ENCODE measurements at places on chromosomes 6 and 20.

DNA sequence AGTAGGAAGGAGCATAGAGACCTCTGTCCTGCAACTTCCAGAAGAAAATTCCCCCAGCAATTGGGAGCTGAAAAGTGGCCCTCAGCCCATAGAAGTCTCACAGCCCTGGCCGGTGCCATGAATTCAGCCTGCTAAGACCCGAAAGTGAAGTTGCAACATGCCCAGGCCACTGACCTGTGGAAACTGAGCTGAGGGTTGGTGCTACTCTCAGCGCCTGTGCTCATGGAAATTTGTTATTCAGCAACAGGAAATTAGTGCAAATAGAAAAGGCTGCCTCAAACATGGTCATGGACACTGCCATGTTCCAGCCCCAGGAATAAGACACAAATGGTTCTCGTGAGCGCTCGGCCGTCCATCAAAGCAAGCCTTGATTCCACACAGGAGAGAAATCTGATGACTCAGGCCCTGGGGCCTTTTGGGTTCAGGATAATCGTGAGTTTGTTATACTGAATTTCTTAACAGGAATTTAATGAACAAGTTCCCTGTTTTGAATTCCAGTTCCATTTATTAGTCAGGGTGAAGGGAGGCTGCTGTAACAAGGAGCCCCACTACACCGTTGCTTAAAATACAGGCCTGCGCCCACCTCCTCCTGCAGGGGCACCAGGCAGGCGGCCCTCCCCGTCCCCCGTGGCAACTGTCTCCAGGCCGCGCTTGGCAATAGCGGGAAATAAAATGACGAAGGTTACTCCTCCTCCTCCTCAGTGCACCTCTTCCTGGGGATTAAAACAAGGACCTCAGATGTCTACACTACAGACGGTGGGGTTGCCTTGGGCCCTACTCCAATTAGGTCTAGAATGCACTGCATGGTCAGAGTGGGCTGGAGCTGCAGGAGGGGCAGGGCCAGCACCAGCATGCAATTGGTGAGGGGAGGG lies 152.9 kb downstream of the ERMARD start:
- no peak for DNase-seq

DNA sequence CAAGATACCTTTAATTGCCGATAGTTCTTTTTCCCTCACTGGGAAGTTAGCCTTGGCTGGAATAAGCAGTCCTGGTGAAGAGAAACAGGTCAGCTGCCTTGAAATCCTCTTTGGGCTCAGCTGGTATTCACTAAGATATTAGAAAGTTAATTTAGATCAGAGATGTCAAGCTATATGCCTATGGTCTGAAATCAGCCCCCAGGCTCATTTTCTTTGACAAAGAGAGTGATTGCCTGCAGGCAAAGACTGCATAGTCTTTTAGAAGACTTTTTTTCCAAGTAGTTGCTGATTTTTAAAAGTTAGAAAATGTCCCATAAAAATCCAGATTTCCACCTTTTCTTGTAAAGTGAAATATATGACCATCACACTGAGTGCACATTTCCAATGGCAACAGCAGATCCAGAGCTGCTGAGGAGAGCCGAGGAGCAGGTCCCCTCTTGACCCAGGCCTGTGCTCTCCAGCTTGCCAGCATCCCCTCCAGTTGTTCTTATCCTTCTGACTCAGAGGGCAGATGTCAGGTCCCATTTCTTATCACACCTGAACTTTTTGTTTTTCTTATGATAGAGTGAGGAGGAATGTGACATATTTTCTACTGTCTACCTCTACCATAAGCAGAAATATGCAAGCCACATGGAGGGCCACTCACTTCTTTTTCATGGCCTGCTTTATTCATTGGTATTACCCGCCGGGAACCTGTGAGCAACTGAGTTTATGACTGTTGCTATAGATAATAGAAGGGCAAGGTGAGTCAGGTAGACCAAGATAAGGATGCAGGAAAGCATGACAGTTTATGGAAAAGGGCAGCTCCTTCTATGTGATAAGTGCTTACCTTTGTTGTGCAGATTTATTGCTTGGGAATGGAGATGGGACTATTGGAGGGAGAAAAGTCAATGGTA lies 17.6 kb upstream of the L3MBTL3 start:
- DNase-seq = no peak

DNA sequence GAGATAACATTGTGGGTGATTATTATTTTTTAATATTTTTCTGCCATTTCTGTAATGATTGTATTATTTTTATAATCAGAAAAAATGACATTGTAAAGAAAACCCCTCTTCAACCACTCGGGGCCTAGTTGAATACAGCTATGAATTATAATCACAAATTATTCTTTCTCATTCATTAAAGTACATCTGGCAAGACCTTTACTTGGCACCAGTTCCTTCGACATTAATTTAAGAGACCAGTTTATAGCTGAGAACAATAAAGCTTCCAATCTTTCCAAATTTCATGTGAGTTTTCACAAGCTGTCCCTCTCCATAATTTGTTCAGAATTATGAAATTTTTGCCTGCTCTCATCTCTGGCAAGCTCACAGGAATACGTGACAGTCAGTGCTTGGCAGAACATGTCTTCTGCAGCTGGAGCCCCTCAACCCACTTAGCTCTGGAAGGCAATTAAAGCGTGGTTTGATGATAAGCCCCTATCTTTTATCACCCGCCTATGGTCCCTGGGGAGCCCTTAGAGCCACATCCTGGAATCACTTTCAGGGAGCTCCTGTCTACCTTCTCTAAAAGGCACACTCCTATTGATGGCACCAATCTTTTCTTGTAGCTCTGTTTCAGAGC lies 237.2 kb upstream of the PRND start:
- DNase-seq = no peak

GRCh38 chr6:135311446-135312200 lies 130.5 kb downstream of the MYB start:
- DNase-seq = no peak

DNA sequence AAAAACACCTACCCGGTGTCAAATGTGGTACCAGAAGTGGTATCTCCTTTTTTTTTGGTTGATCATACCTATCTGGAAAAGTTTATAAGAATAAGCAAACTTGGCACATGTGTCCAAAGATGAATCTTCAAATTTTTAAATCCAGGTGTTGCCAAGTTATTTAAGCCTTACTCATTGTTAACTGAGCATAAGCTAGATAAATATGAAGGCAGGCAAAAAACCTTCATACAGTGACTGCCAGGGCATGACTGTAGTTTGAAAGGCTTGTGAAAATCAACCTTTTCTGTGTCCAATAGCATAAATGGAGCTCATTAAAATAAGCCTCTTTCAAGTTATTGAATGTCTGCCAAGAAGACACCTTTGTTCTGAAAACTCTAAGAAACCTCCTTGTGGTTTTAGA lies 699.2 kb downstream of the DOK5 start:
- DNase-seq = no peak

DNA sequence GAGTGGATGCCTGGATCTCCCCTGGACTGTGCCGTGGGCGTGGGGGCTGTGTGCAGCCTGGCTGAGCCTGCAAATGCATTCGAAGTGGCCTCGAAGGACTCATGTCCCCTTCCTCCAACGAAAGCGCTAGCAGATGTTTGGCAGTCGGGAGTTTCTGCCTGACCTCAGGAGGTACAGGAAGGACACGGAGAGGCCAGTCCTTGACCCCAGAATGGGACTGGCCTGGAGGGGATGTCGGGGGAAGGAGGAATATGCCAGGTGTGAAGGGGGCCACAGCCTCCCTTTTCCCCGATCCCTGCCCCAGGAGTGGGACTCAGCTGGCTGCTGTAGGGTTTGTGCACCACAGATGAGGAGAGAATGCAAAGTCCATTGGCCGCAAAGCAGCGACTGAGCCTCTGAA lies 45.6 kb downstream of the APCDD1L start:
- no peak for DNase-seq

- no peak for DNase-seq
Observed at GRCh38 chr6:41442800-41443501, 103.2 kb upstream of the FOXP4 start.

GRCh38 chr6:18748314-18748713 lies 361.2 kb downstream of the RNF144B start:
- DNase-seq = no peak

GRCh38 chr6:106192824-106193223 lies 106.7 kb downstream of the PRDM1 start:
- DNase-seq = no peak

Measured in activated CD4-positive, alpha-beta T cell treated with anti-CD3 and anti-CD28 coated beads, Interleukin-2, amount 50 U/mL, for 24 hours (primary cell).